ENCODE measurements at places on chromosomes 13 and 19.

GRCh38 chr19:15292847-15293582 lies 39.3 kb downstream of the BRD4 start:
- DNase-seq, result no peak

DNA sequence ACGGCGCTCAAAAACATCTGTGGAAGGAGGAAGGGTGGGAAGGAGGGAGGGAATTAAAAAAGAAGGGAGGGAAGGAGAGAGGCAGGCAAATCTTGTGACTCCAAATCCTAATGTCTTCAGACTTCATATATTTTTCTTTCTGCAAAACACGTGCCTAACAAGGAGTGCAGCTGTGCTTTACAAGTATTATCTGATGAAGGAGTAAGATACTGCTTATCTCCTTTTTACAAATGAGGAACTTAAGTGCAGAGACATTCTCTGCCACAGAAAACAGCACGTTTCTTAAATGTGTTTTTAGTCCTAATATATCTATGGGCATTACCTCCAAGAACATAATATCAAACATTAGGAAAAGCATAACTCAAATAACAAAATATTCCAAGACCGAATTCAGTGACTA lies 6.5 kb downstream of the FLT3 start:
- no peak for DNase-seq

- DNase-seq, result no peak
Observed at GRCh38 chr13:113724016-113724758, 34.8 kb upstream of the TMEM255B start.

DNA sequence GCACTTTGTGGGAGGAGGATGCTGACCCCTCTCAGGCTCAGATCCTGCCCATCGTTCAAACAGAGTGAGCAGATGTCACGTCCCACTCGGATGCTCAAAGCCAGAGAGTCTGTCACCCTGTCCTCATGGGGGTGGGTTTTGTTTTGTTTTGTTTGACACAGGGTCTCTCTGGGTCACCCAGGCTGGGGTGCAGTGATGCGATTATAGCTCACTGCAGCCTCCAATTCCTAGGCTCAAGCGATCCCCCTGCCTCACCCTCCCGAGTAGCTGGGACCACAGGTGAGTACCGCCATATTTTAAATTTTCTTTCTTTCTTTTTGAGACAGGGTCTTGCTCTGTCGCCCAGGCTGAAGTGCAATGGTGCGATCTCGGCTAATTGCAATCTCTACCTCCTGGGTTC lies 4.0 kb downstream of the ADGRE2 start:
- no peak for DNase-seq

DNA sequence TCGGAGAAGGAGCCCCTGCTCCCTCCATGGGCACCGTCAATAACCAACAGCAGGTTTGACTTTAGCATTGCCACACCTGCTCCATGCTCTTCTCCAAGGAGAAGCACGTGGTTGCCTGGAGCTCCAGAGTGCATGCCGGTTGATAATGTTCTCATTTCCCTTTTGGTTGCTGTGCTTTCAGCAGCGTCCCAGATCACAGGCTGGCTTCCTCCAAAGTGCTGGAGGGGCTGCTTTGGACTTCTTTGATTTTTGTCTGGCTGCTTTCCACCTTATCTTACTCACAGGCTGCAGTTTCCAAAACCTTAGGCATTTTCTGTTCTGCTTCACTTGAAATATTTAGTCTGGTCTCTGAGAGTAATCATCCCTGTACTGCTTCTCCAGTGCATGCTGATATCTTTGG lies 123.8 kb upstream of the IRS2 start:
- no peak for DNase-seq

DNA sequence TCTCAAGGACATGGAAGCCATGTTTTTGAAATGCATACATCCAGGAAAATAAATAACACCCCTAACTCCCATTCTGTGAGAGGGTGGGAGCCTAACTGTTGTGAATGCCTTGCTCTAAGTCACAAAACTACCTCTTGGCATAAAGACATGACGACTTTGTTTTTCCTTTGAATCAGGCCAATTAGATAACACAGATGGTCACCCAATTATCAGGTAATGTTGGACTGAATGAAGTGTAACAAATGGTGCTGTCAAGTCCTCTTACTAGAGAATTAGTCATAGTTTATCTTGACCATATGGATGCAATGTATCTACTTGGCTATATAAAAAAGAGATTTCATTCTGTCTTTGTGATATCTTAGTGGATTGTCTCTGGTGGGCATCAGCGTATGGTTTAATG lies 553.6 kb upstream of the ATXN8OS start:
- no peak for DNase-seq

- no peak for DNase-seq
Observed at GRCh38 chr19:2305452-2306280, 2.3 kb downstream of the LINGO3 start.

- no peak for DNase-seq
Observed at GRCh38 chr19:35774274-35775045, 904 bp upstream of the ARHGAP33 start.

DNA sequence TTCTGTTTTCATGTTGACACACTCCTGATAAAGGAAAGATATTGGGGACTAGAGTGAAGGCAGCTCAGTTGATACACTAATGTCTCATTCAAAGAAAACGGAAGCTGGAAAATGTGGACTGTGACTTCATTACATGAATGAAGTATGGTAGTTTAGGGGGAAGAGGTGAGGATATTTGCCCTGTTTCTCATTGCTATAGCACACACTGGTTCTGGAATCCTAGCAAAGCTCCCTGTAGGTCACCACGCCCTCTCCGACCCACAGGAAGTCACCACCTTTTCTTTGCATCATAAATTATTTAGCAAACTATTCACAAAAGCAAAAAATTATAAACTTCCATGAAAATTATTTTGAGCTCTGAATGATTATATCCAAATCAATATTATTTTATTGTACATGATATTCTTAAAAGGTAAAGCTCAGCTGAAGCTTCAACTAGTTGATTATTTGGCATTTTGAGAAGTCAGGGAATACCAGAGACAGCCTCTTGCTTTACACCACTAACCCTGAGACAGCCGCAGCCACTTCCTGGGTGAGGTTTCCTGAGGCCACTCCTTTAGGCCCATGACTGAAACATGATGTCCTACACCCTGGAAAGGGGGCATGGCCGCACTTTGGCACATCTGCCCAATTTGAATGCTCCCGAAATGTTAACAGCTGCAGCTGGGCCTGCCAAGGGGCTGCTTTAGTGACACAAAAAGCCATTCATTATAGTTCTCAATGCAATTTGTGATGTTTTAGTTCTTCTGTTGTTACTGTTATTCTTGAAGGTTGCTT lies 50.0 kb upstream of the WDFY2 start:
- DNase-seq, result no peak

DNA sequence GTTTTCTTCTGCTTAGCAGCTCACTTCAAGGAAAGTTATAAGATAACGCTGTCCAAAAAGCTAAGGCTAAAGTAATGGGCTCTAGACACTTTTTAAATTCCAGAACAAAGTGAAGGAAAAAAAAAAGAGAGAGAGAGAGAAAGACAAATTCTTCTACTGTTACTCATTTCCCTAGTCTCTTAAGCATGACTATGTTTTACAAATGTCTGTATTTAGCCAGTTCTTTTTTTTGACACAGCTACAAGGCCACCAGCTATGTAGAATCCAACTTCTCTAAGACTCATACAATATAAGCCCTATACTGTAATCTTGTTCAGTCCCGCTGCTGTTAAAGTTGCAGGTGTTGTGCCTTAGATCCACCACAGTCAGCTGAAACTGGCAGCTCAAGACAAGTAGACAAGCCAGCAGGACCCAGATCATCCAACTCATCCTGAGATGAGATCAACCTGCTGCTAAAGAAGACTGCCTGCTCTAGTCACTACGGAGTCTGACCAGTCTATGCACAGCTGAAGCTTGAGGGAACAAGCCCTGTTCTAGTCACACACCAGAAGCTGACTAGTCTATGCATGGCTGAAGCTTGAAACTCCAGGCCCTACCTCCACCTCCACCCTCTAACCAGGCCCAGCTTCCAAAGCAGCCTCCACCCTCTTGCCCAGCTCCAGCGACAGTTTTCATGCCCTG lies 10.3 kb upstream of the ZNF83 start:
- DNase-seq, result no peak

DNA sequence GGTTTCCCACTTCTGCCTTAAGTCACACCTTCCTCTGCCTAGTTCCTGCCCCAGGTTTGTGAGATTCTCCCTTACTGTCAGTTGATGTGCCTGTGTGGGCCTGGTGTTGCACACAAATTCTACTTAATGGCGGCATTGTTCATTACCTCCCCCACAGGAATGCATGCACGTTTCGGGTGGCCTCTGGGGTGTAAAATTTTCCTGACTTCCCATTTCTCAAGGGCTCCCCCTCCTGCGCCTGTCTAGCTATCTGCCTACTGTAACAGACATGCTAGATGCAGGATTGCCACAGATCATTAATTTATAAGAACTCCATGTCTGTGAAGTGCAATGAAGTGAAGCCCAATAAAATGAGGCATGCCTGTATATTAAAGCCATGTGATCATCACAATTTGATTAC lies 1466.3 kb downstream of the PCDH9 start:
- DNase-seq, result no peak

DNA sequence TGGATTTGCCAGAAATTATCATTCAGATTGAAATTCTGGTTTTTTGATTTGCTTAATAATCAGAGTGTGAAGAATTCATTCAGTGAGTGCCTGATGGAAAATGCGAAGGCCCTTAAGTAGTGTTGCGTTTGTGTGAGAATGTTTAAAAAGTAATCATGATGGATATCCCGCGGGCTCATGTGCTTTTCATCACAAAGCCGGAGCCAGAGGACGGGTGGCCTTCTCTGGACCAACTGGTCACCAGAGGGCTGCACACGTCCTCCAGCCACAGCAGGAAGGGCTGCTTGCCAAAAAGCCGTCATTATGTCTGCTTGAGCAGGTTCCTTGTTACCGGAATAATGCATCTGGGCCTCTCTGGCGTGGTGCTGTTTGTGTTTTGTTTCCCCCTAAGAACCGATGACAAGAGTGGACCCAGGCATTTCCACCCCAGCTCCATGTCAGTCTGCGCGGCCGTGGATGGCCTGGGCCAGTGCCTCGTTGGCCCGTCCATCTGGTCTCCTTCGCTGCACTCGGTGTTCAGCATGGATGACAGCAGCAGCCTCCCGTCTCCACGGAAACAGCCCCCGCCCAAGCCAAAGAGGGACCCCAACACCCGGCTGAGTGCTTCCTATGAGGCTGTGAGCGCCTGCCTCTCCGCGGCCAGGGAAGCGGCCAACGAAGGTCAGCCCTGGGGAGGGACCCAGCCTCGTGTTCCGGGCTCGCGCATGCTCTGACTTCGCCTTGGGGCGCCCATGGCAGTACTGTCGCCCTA lies 497.7 kb downstream of the MYO16 start:
- no peak for DNase-seq

DNA sequence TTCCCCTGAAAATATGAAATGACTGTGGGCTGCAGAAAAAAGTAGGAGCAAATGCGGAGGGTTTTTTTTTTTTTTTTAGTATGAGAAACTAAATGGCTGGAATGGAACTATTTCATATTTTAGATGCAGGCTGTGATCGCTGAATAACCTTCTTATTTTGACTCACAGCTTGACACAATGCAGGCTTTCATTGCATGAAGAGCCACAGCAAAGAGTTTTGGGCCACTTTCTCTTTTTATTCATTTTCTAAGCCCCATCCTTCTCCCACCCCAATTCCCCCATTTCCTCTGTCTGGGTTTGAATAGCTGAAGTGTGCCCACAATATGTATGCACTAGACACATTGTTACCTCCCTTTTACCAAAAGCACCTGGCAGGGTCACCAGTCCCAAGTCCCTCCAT lies 125.9 kb downstream of the COG6 start:
- DNase-seq, result no peak

GRCh38 chr13:104253063-104253680 lies 1187.0 kb upstream of the SLC10A2 start:
- no peak for DNase-seq

- DNase-seq, result no peak
Observed at GRCh38 chr19:48913114-48913889, 13.2 kb downstream of the NUCB1 start.

GRCh38 chr19:12913851-12914690 lies 5.0 kb downstream of the SYCE2 start:
- no peak for DNase-seq

DNA sequence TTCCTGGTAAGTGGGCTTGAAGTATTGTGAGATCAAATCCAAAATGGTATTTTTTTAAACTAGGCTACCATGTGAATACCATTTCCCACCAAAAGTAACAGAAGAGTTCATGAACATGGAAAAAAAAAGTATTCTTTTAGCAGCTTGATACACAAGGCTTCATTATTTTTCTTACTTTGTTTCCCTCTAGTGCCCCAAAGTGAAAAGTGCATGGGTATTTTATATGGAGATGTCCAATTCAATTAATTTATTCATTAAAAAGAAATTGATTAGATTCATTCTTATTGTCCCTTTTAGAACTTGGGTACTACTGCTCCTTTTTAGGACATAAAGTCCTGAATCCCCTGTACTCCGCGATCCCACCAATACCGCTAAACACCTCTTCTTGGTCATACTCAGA lies 28.6 kb upstream of the SCEL start:
- no peak for DNase-seq

DNA sequence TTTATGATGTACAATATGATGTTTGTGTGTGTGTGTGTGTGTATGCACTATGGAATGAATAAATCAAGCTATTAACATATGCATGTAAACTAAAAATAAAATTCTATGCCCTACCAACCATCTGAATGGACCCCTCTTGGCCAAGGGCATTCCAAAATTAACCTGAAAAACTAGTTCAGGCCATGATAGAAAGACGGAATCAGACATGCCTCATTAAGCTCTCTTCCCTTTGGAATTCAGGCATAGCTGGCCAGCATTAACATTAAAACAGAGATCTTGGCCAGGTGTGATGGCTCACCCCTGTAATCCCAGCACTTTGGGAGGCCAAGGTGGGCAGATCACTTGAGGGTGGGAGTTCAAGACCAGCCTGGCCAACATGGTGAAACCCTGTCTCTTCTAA lies 18.3 kb upstream of the SLC1A6 start:
- DNase-seq, result no peak

GRCh38 chr19:7000816-7001215 lies 20.4 kb downstream of the MBD3L2B start:
- no peak for DNase-seq

- DNase-seq, result no peak
Observed at GRCh38 chr13:52978989-52979388, 49.6 kb upstream of the OLFM4 start.

GRCh38 chr13:62920159-62920558 lies 1504.5 kb upstream of the PCDH20 start:
- no peak for DNase-seq

GRCh38 chr13:99381766-99382165 lies 74.6 kb upstream of the GPR183 start:
- DNase-seq, result no peak

GRCh38 chr13:21971662-21972621 lies 301.1 kb downstream of the FGF9 start:
- no peak for DNase-seq

DNA sequence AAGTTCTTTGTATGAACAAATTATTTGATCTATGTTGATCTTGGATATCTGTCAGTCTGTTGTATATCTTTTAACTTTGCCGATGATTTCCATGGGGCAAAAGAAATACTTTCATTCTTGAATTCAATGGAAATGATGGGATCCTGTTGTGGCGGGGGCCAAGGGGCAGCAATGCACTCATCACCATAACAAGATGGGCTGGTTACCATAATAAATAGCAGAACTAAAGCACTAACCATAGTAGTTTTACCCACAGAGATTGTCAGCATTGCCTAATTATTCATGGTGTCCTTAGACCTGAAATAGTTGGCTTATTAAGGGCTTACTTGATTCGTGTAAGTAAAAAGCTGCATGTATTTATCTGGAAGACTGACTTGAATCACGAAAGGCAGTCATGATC lies 309.6 kb downstream of the RFC3 start:
- DNase-seq, result no peak

Data from epithelial cell of proximal tubule (primary cell).